ENCODE measurements at places on chromosomes 12 and 14.

- DNase-seq: no peak
These were observed 114.2 kb downstream of the DHRS2 start for GRCh38 chr14:23750357-23750756.

DNA sequence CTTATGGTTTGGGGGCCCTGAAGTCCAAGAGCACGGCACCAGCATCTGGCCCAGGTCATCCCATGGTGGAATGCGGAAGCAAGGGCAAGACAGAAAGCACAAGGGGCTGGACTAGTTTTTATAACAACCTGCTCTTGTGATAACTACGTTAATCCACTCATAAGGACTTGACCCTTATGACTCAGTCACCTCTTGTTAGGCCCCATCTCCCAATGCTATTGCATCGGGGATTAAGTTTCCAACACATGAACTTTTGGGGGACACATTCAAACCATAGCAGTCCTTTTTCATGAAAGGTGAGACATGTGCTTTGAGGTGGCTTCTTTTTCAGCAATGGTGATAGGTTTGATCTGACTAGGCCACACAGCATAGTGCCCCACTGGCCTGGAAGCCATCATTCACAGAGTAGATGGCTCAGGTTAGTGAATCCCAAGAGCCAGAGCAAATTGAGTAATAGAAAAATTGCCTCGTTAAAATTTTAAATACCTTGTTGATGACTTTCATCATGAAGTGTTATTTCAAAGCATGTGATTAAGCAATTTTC, 12.1 kb downstream of the FRMD6 start:
- no peak for DNase-seq

- no peak for DNase-seq
These were observed 3.0 kb downstream of the GPN3 start for GRCh38 chr12:110465024-110465423.

- DNase-seq: no peak
These were observed 53.3 kb downstream of the C2CD5 start for GRCh38 chr12:22491034-22491433.

GRCh38 chr12:32230613-32230993, 124.0 kb downstream of the BICD1 start:
- no peak for DNase-seq

GRCh38 chr14:24888532-24888931, 161.4 kb downstream of the STXBP6 start:
- no peak for DNase-seq

DNA sequence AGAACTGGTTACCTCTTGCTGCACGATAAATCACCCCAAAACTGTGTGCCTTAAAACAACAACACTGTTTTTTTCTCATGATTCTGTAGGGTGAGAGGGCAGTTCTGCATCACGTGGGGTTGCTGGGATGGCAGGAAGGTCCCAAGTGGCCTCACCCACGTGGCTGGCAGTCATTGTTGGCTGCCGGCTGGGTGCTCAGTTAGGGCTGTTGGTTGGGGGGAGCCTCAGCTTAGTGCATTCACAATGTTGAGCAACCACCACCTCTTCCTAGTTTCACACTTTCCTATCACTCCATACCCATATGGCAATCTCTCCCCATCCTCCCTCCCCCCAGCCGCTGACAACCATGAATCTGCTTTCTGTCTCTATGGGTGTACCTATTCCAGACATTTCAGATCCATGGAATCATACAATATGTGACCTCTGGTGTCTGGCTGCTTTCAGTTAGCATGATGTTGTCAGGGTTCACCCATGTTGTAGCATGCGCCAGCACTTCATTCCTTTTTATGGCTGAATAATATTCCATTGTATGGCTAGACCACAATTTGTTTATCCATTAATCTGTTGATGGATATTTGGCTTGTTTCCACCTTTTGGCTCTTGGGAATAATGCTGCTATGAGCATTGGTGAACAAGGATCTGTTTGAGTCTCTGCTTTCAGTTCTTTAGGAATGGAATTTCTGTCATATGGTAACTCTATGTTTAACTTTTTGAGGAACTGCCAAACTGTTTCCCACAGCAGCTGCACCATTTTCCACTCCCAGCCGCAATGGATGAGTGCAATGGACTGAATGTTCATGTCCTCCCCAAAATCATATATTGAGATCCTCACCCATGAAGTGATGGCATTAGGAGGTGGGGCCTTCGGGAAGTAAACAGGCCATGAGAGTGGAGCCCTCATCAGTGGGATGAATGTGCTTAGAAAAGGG, 11.2 kb upstream of the POP5 start:
- DNase-seq: no peak

DNA sequence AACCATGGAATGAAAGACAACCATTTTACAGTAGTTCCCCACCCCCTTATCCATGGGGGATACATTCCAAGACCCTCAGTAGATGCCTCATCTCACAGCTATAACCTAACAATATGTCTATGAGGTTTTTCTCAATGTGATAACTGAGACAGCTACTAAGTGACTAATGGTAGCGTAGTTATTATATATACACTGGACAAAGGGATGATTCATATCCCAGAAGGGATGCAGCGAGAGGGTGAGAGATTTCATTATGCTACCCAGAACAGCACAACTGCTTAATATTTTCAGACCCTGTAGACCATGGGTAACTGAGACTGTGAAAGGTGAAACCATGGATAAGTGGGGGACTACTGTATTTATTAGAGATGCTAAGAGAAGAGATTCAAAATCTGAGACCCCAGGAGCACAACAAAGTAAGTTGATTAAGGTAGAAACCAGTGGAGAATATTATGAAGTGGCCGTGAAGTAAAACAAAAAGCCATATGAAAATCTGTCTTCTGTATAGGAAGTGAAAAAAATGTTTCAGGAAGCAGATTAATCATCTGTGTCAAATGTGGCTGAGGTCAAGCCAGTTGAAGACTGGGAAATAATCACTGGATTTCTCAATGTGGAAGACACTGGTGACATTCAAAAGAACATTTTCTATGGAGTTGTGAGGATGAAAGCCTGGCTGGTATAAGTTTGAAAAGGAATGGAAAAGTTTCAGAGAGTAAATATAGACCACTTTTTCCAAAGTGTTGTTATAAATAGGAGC, 77.2 kb downstream of the RPL10L start:
- no peak for DNase-seq

GRCh38 chr12:12138203-12139154, 67.7 kb downstream of the BCL2L14 start:
- no peak for DNase-seq

- peak; percentile 59 for DNase-seq
These were observed 47.7 kb upstream of the PTPRO start for GRCh38 chr12:15274561-15274967.

GRCh38 chr12:52515927-52516831, 4.0 kb downstream of the KRT5 start:
- peak; percentile 38 for DNase-seq

DNA sequence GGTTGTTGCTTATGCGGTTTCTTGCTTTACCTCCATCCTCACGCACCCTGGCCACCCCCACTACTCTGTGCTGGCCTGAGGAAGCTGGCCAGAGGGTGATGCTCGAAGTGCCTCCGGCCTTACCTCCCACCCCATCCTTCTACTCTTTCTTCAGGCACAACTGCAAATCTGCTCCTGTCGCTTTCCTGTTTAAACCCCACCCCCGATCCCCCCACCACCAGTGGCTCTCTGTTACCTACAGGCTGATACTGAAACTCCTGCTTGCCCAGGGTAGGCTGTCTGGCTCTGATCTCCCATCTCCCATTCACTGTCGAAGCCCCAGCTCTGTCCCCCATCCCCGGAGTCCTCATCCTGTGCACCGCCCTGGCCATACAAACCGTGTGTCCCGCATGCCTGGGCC, 111.5 kb downstream of the PRMT8 start:
- DNase-seq: no peak

Data from ureter (tissue), 1 donor.